ENCODE measurements at places on chromosomes 7 and 10.

DNA sequence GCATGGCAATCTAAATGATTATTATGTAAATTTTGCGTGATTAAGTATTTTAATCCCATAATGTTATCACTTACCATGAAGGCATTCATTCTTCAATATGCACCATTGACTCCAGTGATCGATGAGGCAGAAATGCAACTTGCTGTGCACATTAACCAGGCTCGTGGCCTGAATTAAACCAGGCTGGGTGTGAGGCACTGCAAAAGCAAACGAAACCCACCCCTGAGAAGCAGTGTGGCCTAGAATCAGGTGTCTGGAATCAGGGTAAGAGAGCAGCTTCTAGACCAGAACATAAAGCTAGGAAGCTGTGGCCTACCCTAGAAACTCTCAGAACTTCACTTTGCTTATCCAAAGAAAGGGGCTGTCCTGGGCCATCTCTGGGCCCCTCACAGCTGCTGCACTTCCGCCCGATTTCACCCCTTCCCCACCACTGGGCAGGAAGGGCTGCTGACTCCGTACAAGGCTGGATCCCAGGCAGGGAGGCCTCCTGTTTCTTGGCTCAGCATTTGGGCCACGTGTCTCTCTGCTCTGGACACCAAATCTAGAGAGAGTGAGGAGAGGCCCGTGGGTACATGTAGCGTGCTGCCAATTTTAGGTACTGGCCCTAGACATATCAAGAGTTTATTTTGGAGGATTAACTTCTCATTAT is 4.4 kb downstream of the PTPRE start:
- no peak for DNase-seq

DNA sequence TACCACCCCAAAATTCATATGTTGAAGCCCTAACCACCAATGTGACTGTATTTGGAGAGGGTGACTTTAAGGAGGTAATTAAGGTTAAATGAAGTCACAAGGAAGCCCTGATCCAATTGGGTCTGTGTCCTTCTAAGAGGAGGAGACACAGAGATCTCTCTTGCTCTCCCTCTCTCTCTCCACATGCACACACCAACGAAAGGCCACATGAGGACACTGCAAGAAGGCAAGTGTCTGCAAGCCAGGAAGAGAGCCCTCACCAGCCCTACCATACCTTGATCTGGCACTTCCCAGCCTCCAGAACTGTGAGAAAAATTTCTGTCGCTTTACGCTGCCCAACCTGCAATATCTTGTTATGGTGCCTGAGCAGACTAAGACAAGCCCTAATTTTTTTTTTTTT is 56.0 kb upstream of the NEBL start:
- no peak for DNase-seq

- DNase-seq: no peak
Observed at GRCh38 chr10:119441921-119442757, 100.4 kb downstream of the RGS10 start.

DNA sequence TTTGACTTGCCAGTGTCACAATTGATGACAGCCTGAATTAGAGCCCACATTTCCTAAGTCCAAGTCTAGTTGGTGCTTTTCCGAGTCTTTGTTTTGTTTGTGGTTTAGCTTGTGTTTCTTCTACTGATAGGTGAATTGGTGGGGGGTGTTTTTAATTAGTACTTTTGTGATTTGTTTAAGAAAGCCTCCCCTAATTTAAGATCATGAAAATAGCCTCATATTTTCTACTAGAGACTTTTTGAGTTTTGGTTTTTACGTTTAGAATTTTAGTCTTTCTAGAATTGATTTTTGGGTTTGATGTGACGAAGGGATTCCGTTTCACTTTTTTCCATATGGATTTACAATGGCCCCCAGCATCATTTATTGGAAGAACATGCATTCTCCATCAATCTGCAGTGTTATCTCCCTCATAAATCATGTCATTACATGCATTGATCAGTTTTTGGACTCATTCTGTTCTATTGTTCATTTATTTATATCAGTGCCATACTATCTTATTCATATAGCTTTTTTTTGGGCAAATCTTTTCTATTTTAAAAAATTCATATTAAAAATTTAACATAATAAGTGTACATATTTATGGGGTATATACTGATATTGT is 32.8 kb downstream of the BTRC start:
- DNase-seq: no peak

GRCh38 chr7:41822259-41822817 is 119.4 kb upstream of the INHBA start:
- DNase-seq: no peak

- no peak for DNase-seq
Observed at GRCh38 chr7:436367-437128, 83.1 kb downstream of the PDGFA start.

GRCh38 chr10:24519950-24520349 is 203.7 kb downstream of the ARHGAP21 start:
- no peak for DNase-seq

GRCh38 chr10:123398180-123398591 is 244.0 kb downstream of the BUB3 start:
- no peak for DNase-seq

DNA sequence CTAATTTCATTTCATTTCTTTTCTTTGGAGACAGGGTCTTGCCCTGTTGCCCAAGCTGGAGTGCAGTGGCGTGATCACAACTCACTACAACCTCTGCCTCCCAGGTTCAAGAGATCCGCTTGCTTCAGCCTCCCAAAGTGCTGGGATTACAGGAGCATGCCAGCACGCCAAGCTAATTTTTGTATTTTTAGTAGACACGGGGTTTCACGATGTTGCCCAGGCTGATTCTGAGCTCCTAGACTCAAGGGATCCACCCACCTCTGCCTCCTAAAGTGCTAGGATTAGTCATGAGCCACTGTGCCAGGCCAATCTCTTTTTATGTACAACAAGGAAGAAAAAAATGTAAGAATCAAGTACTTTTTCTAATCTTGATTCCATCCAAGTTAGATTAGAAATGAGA is 10.7 kb upstream of the KMT2E start:
- DNase-seq: peak; percentile 76

DNA sequence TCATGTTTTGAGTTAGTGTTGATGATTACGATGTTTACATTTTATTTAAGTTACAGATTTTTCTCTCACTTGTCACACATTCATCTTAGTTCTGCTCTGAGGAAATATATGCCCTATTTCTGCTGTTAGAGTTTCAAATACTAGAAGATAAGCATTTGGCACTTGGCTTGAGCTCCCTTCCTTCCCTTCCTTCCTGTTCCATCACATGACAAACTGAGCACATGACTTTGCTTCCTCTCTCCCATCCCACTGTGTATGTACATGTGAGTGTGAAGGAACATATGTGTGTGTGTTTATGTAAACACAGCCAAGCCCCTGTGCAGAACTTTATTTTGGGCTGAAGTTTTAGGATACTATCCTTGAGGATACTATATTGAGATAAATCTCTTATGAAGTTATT is 795.9 kb upstream of the IGFBP3 start:
- no peak for DNase-seq

GRCh38 chr7:534959-535358 is 15.3 kb upstream of the PDGFA start:
- DNase-seq: no peak

GRCh38 chr7:124171068-124171467 is 138.2 kb upstream of the TMEM229A start:
- DNase-seq: peak; percentile 6

DNA sequence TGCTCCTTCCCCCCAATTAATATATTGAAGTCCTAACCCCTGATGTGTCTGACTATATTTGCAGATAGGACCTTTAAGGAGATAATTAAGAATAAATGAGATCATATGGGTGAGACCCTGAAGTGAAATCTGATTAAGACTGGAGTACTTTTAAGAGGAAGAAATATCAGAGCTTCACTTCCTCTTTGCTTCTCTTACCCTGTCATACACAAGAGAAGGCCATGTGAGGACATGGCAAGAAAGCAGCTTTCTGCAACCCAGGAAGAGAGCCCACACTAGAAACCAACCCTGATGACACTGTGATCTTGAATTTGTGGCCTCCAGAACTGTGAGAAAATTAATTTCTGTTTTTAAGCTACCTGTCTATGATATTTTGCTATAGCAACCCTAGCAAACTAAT is 44.2 kb downstream of the JMJD1C start:
- DNase-seq: no peak

GRCh38 chr7:146346096-146346495 is 229.5 kb downstream of the CNTNAP2 start:
- no peak for DNase-seq

- no peak for DNase-seq
Observed at GRCh38 chr10:90740265-90740664, 117.6 kb downstream of the HTR7 start.

- peak; percentile 8 for DNase-seq
Observed at GRCh38 chr7:104758504-104758903, 255.5 kb upstream of the KMT2E start.

- DNase-seq: no peak
Observed at GRCh38 chr10:132420981-132421846, 24.2 kb downstream of the PWWP2B start.

DNA sequence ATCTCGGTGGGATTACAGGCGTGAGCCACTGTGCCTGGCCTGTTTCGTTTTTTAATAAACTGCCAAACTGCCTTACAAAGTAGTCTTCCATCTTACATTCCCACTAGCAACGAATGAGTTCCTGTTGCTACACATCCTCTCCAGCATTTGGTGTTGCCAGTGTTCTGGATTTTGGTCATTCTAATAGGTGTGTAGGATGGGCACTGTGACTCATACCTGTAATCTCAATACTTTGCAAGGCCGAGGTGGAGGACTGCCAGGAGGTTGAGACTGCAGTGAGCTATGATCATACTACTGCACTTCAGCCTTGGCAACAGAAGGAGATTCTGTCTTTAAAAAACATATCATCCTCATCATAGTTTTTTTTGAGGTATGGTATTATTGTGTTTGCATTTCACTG is 21.4 kb upstream of the RSBN1L start:
- DNase-seq: peak; percentile 92

DNA sequence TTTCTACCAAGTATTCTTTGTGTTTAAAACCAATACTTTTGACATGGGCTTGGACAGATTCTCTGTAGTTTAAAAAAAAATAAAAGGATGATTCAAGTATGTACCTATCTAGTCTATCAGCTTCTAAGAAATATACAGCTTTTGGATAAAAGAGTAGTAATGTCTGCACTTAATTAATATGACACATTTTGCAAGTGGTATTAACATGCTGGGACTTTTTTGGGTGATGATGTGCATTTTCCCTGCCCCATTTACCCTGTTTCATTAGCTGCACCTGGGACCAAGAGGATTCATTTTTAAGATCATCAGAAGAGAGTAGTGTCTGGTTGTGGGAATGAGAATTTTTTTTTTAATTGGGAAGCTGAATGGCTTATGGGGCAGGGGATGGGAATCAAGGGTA is 236.2 kb upstream of the KLF14 start:
- no peak for DNase-seq

DNA sequence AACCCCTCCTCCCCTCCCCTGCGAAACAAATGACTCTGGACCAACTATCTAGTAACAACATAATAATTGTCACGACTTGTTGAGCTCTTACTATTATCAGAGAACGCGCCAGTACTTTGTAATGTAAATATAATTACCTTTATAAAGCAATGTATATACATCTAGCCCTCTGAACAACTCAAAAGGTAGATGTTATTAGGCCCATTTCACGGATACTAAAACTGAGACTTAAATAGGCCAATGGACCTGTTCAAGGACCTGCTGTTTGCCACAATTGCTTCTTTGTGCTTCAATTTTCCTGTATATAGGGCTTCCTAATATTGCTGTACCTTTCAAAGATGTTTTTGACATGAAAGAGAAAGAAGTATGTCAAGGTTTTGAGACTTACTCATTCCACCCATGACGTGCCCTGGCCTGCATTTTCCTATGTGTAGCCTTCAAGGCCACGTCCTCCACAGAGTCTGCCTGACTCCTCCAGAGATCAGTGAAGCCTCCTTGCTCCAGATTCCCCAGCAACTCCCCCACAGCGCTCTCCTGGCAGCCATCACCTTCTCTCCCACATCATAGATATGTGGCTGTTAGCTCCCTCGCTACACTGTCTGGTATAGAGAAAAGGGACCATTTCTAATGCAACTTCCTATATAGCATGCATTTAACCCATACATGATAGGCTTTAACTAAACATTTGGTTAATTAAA is 156.6 kb downstream of the SKIDA1 start:
- peak; percentile 76 for DNase-seq

GRCh38 chr10:86368987-86369386 is 2.4 kb upstream of the GRID1 start:
- DNase-seq: no peak

- no peak for DNase-seq
Observed at GRCh38 chr10:122939856-122940543, 14.0 kb downstream of the C10orf88 start.

DNA sequence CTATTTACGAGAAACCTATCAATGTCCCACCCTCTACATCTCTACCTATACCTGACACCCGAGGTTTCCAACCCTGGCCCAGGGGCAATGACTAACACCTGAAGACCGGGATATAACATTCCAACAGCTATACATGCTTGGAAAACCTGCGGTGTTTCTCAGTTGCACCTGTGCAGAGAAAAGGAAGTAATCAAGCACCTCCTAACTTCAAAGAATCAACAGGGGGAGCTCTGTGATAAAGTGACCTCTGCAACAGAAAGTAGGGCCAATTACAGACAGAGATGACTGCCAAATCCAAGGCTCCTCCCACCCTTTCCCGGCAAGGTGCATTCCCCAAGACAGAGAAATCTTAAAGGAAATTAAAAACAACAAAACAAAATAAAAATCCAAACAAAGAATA is 41.3 kb downstream of the CCDC6 start:
- DNase-seq: peak; percentile 70

DNA sequence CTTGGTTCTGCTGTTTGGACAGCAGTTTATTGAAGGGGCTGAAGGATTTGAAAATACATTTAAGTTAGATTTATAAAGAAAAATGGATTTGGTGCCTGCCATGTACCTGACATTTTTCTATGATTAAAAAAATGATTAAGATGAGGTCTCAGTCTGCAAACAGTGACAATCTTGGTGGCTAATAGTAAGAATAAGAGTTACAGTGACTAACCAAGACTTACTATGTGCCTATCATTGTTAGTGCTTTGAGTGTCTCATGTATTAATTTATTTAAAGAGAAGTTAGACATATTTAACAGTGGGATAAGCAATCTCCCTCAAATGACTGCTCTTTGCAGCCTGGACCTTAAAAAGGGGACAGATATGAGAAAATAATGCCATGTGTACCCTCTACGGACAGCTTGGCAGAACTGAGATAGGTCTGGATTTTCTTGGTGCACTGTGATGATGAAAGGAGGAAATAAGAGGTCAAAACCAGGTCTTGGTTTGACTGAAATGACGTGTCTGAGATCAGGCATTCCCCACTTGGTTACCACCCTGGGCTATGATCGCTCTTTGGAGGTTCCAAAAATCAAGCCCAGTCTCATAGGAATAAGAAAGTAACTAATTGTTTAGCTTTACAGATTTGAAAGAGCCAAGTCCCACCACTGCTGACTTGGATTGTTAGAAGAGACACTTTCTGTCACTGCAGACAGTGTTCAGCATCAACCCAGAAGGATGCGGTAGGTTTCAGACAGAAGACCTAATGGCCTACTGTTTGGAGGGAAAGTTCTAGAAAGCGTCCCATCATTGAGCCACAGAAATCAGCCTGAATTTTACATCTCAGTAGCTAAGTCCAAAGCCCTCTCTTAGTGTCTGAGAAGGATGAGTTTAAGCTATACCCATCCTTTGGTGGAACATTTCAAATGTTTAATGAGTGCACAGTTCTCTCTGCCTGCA is 2.1 kb downstream of the CASP7 start:
- no peak for DNase-seq

Measured in mammary epithelial cell (primary cell).